Tibial artery (tissue), 4 donors: ENCODE measurements at places on chromosomes 11 and 22.

DNA sequence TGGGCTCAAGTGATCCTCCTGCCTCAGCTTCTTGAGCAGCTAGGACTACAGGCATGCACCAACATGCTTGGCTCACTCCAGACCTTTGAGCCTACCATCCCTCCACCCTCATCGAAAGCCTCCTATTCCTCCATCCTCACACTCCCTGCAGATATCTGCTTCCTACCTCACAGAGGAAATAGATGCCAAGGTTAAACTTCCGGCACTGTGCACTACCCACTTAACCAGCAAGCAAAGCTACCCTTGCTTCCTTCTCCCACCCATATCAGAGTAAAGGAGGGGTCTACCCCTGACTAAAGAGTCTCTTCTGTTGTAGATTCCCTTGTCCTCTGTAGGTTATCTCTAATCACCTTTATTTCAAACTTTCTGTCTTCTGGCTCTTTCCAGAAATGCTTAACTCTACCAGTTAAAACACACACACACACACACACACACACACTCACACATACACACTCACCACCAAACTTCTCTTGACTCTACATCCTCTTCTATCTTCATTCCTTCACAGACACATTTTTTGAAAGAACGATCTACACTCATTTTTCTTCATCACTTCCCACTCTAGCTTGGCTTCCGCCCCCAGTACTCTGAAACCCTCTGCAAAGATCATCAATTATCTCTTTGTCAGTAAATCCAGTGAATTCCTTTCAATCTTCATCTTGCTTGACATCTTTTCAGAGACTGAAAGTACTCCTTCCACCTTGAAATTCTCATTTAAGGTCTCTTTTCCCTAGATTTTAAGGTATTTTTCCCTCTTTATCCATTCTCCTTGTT is 10.9 kb upstream of the SIK2 start:
- DNase-seq = no peak

DNA sequence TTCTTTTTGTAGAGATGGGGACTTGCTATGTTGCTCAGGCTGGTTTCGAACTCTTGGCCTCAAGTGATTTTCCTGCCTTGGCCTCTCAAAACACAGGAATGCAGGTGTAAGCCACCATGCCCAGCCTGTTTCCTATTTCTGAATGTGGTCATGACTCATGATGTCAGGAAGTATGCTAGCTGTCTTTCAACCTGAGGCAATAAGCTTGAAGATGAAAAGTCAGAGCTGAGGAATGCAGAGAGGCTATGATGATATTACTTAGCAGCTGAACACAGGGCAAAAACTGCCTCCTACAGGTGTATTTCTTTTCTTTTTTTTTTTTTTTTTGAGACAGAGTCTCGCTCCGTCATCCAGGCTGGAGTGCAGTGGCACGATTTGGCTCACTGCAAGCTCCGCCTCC is 9.0 kb upstream of the NUCB2 start:
- no peak for DNase-seq

DNA sequence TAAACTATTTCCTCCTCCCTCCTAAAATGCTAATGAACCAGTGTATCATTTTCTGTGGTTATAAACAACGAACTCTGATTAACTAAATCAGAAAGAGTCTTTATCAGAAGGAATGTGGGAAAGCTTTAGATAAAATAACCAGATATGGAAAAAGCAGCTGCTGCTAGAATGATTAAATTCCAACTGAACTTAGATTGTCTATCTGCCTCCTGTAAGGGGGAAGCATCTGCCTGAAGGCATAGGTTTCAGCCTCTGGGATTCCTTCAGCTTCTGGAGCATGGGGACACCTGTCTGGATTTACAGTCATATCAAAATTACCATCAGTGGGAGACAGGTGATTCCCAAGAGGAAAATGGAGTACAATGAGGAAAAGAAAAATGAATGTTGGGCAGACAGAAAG is 1095.5 kb upstream of the CCDC90B start:
- DNase-seq = no peak

- no peak for DNase-seq
These were observed 320.3 kb upstream of the SORL1-AS1 start for GRCh38 chr11:121773076-121773475.

GRCh38 chr11:4071914-4072313 is 22.7 kb upstream of the RRM1 start:
- DNase-seq = no peak

- DNase-seq = no peak
These were observed 5.0 kb upstream of the LIMK2 start for GRCh38 chr22:31206896-31207687.

DNA sequence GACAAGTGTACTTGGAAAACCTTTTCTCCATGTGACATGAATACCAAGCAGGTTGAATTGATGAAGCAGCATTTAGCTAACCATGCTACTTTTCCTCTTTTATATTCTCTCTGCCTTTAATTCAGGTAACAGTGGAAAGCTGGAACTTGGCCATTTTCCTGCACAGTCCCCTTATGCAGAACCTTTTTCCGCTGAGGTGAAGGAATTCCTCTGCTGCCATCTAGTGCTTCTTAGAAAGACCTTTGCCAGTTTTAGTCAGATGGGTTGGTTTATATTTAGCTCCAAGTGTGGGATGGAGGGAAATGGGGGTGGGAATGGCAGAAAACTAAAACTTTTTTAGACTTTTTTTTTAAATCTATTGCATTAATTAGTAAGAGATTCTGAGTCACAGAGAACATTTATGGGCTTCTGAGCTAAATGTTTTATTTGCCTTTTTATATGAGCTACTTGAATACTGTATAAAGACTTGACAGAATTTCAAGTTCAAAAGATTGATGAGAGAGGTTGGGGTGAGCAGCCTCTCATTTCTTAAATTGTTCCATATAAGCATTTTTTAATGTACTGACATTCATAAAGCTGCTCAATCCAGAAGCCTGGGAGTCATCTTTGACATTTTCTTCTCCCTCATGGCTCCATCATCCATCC is 153.9 kb upstream of the ZC3H12C start:
- no peak for DNase-seq

DNA sequence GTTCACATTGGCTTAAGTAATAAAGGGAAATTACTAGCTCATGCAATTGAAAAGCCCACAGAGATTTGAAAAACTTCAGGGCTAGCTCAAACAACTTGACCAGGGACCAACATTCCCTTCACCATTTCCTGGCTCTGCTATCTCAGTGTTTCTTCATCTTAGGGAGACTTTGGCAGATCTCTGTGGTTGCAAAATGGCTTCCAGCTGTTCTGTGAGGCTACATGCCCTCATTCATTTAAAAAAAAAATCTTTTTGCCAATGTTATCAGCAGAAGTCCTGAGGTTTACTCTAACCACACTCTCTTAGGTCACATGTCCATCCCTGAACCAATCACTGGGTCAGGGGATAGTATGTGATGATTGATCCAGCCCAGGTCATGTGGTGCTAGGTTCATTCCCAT is 13.9 kb upstream of the RASSF10 start:
- DNase-seq = no peak

DNA sequence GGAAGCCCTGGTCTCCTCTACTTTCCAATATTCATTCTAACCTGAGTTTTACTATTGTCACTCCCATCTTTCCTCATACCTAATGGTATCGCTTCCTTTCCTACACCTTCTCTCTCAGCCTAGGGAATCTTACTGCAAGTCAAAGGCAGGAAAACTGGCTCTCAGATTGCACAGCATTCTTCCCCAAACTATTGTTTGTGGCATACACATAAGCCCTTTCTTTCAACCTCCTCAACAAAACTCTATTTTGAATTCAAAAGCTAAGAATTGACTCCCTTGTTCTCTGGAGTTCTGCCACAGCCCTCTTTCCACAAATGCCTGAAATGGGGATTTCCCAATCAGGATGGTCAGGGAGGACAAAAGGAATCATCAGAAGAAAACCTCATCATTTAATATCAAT is 181.5 kb downstream of the FAM76B start:
- DNase-seq = no peak

DNA sequence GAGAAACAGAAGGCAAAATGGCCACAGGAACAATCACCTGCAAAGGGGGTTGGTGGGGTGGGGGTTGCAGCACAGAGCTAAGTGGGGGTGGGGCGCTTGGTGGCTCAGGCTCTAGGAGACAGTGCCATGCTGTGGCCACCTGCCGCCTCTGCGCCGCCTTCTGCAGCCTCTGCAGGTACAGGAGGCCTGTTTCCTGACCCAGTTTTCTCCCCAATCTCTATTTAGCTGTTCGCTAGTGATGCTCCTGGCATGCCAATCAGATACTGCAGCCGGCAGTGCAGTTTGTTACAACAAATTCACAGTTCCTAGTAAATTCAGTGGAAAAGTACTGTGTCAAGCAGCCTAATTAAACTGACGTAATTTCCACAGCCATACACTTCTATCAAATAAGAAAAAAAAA is 106.4 kb downstream of the SERGEF start:
- DNase-seq = no peak

GRCh38 chr11:13972944-13973343 is 10.4 kb downstream of the SPON1 start:
- DNase-seq = no peak
